ENCODE measurements at places on chromosomes 6 and 20. TPM values are rescaled to one million over a fixed set of nuclear protein-coding genes. Genes with fewer than 3 reads are reported as not detected.

DNA sequence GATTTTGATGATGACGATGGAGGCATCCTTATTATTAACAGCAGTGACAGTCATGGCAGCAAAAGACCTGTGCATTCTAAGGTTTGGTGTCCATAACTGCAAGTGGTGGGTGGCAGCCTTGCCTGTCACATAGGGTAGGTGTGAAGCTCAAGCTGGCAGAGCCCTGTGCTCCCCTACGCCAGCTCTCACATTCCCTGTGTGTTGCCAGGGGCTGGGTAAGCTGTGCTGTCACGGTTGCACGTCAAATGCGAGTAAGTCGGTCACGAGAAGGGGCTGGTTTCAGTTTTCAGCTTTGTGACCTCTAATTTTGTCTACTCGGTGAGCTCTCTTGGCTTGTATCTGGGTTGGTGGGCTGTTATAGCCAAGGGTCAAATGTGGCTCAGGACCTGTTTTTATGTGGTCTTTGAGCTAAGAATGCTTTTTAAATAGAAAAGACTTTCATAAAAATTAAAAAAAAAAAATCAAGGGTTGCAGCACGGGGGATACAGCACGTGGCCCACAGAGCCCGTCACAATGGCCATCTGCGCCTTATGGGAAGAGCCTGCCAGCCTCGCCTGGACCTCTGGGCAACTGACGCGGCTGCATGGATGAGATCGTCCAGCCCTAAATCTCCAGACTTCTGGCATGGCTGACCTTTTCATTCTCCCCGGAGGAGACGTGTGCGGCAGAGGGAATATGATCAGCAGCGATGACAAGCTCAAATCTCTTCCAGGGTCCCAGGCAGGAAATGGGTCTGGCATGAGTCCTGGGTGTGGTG lies 148.5 kb downstream of the PHACTR3 start:
- DNase-seq, result no peak

GRCh38 chr6:12566618-12567123 lies 149.9 kb upstream of the PHACTR1 start:
- no peak for DNase-seq

DNA sequence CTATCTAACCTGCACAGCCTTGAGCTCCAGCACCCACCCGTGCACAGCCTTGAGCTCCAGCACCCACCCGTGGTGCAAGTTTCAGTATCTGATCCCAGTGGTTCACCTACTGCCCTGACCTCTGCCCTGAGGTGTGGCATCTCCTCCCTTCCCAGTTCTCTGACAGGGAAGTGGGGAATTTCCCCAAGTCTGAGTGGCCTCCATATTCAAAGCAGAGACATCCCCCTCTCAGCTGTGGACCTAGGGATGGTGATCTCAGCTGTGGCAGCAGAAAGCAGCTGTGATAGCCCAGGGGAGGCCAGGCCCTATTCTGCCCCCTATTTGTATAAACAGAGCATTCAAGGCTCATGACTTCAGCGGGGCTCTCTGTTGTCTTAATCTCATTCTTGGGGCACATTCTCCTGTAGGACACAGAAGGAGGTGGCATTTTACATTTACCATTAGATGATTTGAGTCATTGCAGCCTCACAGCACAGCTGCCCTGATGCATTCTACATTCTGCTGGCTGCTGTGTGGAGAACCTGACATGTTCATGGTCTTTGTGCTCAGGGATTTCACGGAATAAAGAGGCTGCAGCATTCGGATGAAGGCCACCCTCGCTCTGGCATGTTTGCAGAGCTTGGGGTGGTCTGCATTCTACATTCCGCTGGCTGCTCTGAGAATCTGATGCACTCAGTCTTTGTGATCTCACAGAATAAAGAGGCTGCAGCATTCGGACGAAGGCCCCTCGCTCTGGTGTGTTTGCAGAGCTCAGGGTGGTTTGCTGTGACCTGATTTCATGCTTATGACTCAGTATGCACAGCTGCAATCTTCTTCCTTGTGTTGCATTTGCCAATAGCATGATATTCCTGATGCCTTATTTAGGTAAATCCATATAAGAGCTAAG lies 16.9 kb downstream of the GPR31 start:
- no peak for DNase-seq

DNA sequence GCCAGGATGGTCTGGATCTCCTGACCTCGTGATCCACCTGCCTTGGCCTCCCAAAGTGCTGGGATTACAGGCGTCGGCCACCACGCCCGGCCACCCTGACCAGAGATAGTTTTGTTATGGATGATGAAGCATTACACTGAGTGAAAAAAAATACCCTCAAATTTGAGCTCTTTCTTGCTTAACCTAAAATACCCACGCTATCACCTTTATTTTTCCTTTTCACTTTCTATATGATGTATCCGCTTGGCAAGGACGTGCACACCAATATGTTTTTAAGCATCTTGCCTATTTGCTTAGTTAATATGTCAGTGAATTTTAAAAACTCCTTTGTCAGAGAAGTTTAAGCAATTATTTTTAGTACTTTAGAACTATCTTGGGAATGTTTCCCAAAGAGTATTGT lies 150.4 kb downstream of the INSM1 start:
- DNase-seq, result no peak

- DNase-seq, result no peak
Measured at GRCh38 chr6:53109612-53110011, 39.0 kb downstream of the GCM1 start.

DNA sequence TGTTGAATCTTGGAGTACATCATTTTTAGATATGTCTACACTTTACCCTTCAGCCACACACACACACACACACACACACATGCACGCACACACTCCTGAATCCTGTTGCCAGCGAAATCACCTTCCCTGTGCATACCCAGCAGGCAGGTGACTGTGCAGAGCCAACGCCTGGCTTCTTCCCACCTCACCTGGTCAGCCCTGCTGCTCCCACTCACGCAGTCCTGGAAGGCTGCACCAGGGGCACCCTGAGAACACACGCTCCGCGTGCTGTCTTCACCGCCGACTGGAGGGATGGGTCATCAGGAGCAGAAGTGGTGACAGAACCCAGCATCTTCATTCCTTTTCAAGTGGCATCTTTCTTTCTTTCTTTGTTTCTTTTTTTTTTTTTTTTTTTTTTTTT lies 94.6 kb downstream of the TBXT start:
- no peak for DNase-seq

DNA sequence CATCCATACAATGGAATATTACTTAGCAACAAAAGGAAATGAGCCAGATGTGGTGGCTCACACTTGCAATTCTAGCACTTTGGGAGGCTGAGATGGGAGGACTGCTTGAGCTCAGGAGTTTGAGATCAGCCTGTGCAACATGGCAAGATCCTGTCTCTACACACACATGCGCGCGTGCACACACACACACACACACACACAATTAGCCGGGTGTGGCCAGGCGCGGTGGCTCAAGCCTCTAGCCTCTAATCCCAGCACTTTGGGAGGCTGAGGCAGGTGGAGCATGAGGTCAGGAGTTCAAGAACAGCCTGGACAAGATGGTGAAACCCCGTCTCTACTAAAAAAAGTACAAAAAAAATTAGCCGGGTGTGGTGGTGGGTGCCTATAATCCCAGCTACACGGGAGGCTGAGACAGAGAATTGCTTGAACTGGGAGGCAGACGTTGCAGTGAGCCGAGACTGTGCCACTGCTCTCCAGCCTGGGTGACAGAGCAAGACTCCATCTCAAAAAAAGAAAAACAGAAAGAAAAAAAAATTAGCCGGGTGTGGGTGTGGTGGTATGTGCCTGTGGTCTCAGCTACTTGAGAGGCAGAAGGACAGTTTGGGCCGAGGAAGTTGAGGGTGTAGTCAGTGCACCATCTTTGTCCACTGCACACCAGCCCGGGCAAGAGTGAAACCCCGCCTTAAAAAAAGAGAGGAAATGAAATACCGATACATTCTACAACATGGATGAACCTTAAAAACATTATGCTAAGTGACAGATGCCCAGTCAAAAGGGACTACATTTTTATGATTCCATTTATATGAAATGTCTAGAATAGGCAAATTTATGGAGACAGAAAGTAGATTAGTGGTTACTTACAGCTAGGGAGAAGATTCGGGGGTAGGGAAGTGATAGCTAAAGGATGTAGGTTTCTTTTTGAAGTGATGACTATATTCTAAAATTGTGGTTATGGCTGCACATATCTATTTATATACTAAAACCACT lies 52.5 kb downstream of the RBL1 start:
- DNase-seq, result no peak

DNA sequence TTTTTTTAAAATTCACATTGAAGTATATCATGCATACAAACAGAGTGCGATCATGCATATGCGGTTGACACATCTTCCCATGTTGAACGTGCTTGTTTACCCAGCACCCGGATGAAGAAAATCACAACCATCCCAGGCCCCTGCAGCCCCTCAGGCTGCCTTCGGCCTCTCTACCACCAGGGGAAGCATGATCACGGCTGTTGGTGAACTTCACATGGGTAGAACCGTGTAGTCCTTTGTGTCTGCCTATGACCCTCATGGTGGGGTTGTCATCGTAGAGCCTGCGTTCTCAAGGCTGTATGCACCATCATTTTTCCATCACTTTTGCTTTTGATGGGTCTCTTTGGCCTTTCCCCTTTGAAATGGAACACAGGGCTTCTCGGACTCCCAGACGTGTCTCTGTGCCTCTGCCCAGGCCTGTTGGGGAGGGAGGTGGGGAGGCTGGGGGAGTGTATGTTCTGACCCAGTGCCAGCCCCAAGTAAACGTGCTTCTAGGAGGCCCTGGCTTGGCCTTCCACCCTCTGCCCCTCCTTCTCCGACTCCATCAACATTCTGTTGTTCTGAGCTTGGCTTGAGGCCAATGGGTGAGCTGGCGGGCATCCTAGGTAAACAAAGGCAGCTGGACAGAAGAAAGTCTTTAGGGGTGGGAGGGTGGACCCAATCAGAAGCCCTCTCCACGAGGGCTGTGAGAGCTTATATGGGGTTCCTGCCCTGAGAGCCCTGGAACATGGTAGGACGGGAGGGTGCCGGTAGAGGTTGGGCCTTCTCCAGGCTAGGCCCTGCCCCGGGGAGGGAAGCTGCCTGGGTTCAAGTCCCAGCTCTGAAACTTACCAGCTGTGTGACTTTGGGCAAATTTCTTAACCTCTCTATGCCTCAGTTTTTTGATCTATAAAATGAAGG lies 39.7 kb downstream of the TGM2 start:
- DNase-seq, result peak; percentile 62

DNA sequence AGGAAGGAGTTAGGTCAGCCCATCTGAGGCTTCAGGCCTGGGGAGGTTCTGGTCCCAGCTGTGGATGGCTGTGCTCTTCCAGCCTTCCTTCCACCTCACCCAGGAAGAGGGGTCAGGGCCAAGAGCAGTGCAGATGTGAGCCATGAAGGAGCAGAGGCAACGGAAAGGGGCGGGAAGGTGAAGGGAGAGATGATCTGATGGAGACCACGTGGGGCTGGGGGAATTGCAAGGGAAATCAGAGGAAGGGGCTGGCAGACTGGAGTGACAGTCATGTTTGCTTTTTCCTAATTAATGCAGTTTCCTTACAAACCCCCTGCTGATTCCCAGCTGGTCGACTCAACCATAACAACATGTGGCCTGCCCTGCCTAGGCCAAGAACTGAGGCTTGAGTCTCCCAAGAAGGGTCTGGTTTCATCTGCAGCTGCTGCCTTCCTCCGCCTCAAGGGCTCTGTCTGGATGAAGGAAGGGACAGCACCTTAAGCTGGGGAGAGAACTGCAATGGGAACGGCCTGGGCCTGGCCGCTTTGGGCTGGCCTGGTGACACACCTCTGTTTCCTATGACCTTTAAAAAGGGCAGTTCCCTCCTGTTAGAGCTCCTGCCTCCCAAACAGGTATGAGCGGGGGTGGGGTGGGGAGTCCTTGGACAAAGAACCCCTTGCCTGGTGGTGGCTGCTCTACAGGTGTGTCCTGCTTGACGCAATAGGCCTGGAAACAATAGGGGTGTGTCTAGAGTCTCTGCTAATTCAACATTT lies 7.8 kb upstream of the MRPS18A start:
- no peak for DNase-seq

SLC17A9 gene
- total RNA-seq, result 12.4 TPM

TRERF1 gene
- total RNA-seq, result 8.6 TPM

NHSL1 gene
- 28.7 TPM for total RNA-seq

Data from astrocyte (in vitro differentiated cells and primary cell).